ENCODE measurements at places on chromosomes 16 and 17.

GRCh38 chr16:65509172-65509571, 387.3 kb upstream of the CDH11 start:
- DNase-seq: no peak

DNA sequence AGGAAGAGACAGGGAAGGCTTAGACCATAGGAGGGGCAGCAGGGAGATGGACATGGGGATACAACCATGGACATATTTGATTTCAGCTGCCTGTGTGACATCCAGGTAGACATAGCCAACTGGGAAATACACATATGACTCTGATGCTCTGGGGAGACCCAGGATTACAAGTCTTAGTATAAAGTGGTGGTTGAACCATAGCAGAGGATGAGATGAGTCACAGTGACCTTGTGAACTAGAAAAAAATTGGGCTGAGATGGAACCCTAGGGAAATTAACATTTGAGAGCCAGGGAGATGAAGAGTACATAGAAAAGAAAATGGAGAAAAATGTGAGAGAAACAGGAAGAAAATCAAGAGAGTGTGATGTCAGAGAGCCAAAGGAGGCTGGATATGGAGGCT, 10.2 kb downstream of the MARCHF10 start:
- DNase-seq: no peak

DNA sequence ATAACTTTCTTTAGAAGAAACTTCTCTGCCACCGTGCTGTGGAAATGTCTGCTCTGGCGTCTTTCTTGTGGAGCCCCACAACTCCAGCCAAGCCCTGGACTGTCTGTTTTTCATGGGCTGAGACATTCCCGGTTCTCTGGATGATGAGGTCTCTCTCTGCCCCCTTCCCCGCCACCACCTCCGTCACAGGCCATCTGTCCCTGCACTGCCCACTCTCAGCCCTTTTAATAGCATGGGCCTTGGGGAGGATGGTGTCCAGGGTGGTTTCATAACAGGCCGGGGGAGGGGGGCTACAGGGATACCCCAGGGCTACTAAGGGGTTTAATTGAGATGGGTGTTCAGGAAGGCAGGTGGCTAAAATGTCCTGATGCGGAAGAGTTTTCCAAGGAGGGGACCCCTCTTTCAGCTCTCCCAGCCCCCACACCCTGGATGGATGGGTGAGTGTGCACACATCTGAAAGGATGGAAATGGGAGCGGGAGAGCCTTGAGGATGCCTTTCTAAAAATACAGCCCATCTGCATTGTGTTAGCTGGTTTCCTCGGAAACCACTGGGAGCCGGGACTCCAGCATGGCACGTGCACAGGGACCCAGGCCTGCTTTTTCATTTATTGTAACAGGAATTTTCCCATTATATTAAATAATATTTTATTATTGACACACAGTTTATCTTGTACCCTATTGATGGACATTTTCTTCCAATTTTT, 14.6 kb upstream of the NDRG4 start:
- no peak for DNase-seq

GRCh38 chr16:78437352-78437968, 338.0 kb downstream of the WWOX start:
- no peak for DNase-seq

GRCh38 chr16:89842471-89843408, 14.5 kb downstream of the SPIRE2 start:
- no peak for DNase-seq

GRCh38 chr17:14813649-14814370, 451.3 kb downstream of the PMP22 start:
- peak; percentile 6 for DNase-seq

- no peak for DNase-seq
Measured at GRCh38 chr16:58884141-58884540, 150.0 kb upstream of the GOT2 start.

- no peak for DNase-seq
Measured at GRCh38 chr17:45338996-45339535, 22.2 kb upstream of the MAP3K14 start.

GRCh38 chr16:14324581-14324980, 253.5 kb downstream of the MRTFB start:
- DNase-seq: no peak

DNA sequence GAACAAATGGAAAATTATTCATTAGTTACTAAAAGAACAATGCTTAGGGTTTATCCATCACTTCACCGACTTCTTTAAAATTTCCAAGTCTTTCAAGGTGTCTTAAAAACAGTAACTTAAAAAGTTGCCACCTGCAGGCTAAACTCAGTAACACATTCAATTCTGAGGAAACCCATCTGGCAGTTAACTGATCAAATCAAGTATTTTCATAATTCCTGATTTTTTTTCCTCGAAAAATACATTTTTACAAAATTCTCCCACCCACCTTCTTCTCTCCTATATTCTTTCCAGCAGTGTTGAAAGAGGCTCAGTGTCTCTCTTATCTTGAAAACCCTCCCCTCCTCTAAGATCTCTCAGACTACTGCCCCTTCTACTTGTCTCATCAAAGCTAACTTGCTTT, 29.9 kb downstream of the PARN start:
- DNase-seq: no peak

DNA sequence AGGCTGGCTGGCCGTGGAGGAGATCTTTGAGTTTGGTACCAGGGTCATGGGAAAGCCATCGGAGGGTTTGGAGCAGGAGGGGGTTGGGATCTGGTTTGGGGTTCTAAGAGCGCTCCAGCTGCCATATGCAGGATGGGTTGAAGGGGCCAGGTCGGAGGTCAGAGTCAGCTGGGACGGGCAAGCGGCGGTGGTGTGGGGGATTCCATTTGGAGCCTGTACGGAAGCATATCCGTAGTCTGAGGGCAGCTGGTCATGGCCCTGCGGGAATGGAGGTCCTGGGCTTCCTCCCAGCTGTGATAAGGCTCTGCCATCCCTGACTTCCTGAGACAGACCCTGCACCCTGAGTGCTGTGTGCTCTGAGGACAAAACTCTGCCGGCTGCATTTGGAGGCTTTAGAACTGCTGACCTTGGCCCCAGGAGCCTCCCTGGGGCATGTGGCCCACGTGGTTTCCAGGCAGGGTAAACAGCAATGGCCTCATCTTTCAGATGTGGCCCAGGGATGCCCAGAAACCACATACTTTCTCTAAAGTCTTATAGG, 46.5 kb downstream of the ATP2C2 start:
- no peak for DNase-seq

GRCh38 chr16:86201746-86202145, 302.8 kb downstream of the IRF8 start:
- DNase-seq: no peak

- DNase-seq: no peak
Measured at GRCh38 chr16:3142770-3143169, 7.9 kb downstream of the ZNF213 start.

GRCh38 chr17:57819867-57820266, 30.0 kb downstream of the MRPS23 start:
- no peak for DNase-seq

DNA sequence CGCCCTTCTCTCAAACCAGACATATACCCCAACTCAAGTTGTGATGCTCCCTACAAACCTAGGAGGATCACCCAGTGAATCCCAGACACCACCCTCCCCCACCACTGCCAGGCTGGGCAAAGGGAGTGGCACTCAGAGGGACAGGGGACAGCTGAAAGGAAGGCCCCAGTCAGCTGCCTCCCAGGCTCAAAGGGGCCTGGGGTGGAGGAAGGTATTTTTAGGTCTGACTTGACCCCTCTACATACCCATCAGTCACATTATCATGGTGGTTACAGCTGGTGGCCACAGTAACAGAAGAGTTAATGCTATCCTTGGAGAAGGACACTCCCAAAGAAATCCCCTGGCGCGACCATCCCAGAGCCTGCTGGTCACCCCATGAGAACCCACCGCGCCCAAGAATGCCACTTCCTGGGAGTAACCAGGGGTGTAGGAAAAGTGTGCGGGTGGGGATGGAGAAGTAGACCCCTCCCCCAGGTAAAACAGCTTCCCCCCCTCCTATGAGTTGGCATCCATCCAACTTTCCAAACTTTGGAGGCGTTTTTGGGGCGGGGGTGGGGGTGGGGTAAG, 1.1 kb downstream of the CACNB1 start:
- no peak for DNase-seq
